ENCODE measurements at places on chromosomes 2 and 18. TPM values are rescaled to one million over a fixed set of nuclear protein-coding genes. Genes with fewer than 3 reads are reported as not detected.

The APOB gene
- total RNA-seq = not detected

The DES gene
- total RNA-seq = 0.51 TPM

The BCL11A gene
- total RNA-seq = 3.5 TPM

The CTLA4 gene
- not detected for total RNA-seq

GRCh38 chr2:39243469-39244123 is at the start of gene CDKL4:
CDKL4 (minus strand) TSS chr2:39243970.
- no peaks in the 10 kb centered on the region for H3K36me3 ChIP-seq
- H3K4me1 ChIP-seq = no peaks in the 10 kb centered on the region
- no peak within 1 kb of the TSS for H3K27ac ChIP-seq
- DNase-seq = no peak
- H3K27me3 ChIP-seq = no peaks in the 10 kb centered on the region

DNA sequence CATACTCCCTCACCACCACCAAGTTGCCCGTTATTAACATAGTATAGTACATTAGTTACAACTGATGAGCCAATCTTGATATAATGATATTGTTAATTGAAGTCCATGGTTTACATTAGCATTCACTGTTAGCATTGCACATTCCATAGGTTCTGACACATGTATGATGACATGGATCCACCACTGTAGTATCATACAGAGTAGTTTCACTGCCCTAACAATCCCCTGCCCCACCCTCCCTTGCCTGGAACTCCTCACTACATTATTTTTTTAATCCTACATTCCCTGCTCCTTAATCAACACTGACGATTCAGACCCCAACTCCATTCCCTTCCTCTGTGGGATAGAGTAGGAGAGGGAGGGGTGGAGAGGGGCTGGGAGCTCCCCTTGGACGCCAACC is 20.2 kb upstream of the ST3GAL5 start:
- no peak overlapping the region for H3K27ac ChIP-seq
- H3K27me3 ChIP-seq = no peaks in the 10 kb centered on the region
- DNase-seq = peak; percentile 36
- no peak overlapping the region for H3K4me3 ChIP-seq
- peaks cover 56% of the 10 kb centered on the region for H3K4me1 ChIP-seq

DNA sequence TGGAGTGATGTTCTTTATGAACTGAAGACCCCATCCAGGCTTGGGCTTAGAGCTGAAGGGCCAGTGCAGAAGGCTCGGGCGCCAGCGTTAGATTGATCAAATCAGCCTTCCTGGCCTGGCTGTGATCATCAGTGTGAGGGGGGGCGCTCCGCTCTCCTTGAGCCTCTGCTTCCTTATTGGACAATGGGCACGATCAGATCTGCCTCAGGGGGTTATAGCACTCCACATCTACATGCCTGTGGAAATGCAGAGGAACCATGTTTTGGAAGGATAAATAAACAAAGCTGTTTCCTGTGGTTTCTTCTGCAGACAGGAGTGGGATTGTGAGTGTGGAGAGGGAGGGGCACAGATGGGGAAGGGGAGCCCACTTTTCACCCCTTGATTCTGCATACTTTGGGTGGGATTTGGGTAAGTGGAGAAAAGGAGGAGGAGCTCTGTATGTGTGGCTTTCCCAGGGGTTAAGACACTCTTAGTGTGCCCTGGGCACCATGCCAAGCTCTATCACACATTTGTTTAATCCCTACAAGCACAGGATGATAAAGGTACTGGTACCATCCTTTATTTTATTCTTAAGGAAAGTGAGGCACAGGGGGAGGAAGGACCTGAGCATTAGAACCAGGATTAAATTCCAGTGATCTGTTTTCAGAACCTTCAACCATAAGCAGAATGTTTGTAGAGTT is 150.5 kb downstream of the EN1 start:
- H3K27me3 ChIP-seq = no peaks in the 10 kb centered on the region
- DNase-seq = peak; percentile 24
- H3K27ac ChIP-seq = no peak overlapping the region

GRCh38 chr2:234966340-234966739 is 14.5 kb downstream of the SH3BP4 start:
- 0 out of 2 replicates have a peak, but pooled peaks cover 7% of the 10 kb centered on the region for H3K36me3 ChIP-seq
- no peak overlapping the region for H3K4me3 ChIP-seq
- no peak overlapping the region for H3K27ac ChIP-seq
- no peak for DNase-seq
- peaks cover 63% of the 10 kb centered on the region for H3K4me1 ChIP-seq
- H3K27me3 ChIP-seq = no peaks in the 10 kb centered on the region

- no peaks in the 10 kb centered on the region for H3K27me3 ChIP-seq
- H3K27ac ChIP-seq = peak overlapping the region; percentile 95
- no peak overlapping the region for H3K4me3 ChIP-seq
- H3K36me3 ChIP-seq = no peaks in the 10 kb centered on the region
Measured at GRCh38 chr2:30300456-30301221, 69.3 kb downstream of the LBH start.

DNA sequence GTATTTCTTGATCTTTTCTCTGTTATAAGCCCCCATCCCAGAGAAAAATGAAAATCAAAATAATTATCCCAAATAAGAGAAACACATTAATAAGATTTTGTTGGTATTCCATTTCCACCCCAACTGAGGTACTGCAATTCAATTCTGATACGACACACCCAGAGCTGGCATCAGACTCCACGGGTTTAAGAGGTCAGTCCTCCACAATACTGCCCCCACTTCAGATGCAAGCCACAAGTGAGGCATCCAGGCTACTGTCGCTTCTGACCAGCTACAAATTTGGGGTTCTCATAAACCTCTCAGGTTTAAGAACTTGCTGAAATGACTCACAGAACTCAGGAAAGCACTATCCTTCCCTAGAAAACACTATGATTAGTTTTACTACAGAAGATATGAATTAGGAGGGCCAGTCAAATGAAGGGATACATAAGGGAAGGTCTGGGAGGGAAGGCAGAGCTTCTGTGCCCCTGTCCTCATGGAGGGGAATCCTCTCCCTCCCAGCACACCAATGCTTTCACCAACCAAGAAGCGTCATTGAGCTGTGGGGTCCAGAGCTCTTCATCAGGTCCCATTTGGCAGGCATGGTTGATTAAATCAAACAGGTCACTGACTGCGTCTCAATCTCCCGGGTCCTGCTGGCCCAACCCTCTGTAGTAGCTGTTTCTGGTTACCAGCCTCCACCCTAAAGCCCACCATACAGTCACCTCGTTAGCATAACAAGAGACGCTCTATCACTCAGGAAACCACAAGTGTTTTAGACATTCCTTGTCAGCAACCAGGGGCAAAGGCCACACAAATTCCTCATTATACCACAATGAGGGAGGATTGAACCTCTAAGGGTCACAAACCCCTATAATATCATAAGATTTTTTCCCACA is 46.2 kb downstream of the IWS1 start:
- no peaks in the 10 kb centered on the region for H3K27me3 ChIP-seq
- no peak overlapping the region for H3K4me3 ChIP-seq
- peaks cover 30% of the 10 kb centered on the region for H3K36me3 ChIP-seq
- no peak overlapping the region for H3K27ac ChIP-seq

DNA sequence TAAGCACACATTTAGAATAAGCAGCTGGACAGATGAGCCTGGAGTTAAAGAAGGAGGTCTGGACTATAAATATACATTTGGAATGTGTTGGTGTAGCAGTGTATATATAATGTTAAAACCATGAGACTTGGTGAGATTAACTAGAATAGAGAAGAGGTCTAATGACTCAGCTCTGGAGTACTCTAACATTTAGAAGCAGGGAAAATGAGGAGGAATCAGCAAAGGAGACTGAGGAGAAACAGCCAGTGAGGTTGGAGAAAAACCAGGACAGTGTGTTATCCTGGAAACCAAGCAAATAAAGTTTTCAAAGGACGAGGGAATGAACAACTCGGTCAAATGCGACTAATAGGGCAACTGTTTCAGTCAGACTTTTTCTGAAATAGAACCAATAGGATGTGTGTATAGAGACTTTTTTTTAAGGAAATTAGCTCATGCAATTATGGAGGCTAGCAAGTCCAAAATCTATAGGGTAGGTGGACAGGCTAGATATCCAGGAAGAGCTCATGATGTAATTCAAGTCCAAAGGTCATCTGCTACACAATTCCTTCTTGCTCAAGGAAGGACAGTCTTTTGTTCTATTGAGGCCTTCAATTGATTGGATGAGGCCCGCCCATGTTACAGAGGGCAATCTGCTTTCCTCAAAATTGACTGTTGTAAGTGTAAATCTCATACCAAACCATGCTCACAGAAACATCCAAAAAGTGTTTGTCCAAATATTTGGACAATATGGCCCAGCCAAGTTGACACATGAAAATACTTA is 10.8 kb upstream of the SESTD1 start:
- peaks cover 32% of the 10 kb centered on the region for H3K4me1 ChIP-seq
- no peaks in the 10 kb centered on the region for H3K36me3 ChIP-seq
- H3K27ac ChIP-seq = no peak overlapping the region
- DNase-seq = peak; percentile 49

DNA sequence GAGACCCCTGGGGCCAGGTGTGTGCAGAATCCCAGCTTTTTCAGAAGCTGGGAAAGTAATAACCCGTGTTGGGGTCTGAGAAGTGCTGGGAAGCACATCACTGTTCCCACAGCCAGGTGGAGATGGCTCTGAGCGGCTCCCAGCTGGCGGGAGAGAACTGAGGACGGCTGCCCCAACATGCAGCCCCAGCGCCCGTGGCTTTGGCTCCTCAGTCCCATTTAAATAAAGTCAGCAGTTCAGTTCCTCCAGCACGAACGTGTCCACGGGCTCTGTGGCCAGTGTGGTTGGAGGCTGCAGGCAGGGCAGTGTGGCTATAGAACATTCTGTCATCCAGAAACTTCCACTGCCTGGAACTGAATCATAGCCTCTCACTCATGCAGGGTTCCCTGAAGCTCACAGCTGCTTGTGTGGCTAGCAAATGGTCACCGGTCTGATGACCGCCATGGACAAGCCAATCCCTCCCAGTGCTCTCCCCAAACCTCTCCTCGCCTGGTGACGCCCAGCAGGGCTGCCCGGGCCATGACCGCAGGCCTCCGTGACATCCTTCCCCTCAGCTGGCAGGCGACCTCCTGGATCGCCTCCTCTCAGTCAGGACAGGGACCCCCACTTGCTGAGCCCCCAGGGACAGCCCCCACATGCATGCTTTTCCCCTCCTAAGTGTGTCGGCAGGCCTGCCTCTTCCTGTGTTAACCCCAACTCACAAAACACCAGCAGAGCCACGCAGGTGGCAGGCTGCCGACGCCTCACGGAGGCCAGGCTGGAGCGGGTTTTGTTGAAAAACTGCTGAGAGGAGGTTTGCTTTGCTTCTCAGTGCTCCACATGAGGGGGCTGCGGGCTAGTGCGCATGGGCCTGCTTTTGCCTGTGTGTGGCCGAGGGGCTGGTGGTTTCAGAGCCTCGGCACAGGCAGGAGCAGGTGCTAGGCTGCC is 1.3 kb downstream of the RTP5 start:
- peaks cover 16% of the 10 kb centered on the region for H3K27me3 ChIP-seq
- no peaks in the 10 kb centered on the region for H3K4me1 ChIP-seq
- no peak overlapping the region for H3K4me3 ChIP-seq

DNA sequence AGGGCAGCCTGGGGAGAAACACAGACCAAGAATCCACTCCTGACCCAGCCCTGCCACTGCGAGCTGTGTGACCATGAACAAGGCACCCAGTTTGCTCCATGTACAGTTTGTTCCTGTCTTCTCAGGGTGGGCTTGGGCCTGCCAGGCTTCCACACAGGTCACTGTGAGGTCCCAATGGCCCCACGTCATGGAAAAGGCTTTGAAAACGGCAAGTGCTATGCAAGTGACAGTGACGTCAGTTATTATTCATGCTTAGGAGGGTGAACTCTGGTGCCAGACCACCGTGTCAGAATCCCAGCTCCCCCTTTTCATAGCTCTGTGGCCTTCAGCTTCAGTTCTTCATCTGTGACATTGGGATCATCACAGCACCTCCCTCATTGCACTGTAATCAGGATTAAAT is 87.1 kb downstream of the TNS1 start:
- no peak for DNase-seq
- no peak overlapping the region for H3K4me3 ChIP-seq

GRCh38 chr2:74930811-74931486 is 27.5 kb upstream of the POLE4 start:
- no peaks in the 10 kb centered on the region for H3K4me1 ChIP-seq
- no peaks in the 10 kb centered on the region for H3K36me3 ChIP-seq

GRCh38 chr18:42782929-42783328 is 332.6 kb downstream of the RIT2 start:
- no peaks in the 10 kb centered on the region for H3K36me3 ChIP-seq
- no peak overlapping the region for H3K27ac ChIP-seq
- H3K4me1 ChIP-seq = no peaks in the 10 kb centered on the region
- no peaks in the 10 kb centered on the region for H3K27me3 ChIP-seq

GRCh38 chr18:57430079-57431001 is 4.8 kb upstream of the ONECUT2 start:
- no peaks in the 10 kb centered on the region for H3K36me3 ChIP-seq
- no peaks in the 10 kb centered on the region for H3K4me1 ChIP-seq
- peaks cover 92% of the 10 kb centered on the region for H3K27me3 ChIP-seq
- no peak for DNase-seq

DNA sequence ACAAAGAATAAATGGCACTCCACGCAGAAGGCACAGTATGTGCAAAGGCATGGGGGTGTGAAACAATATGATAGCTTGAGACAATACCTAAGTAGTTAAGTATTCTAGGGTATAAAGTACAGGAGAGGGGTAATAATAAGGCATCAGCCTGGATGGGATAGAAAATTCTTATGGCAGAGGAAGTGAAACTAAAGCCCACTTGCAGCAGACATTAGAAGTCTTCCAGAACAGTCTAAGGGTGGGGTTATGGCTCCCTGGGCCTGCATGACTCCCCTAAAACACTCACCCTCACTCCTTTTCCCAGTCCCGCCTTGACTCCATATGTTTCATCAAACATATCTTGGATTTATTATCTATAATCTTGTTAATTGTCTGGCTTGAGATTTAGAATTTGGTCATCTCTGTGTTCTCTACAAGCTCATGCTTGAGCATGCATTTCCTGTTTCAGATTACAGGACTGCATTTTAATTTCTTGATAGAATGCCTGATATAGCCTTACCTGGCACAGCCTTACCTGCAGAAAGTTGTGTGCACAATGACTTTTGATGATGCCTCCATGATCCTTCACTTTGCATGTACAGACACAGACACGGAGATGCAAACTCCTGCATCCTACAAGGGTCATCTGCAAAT is 28.5 kb upstream of the TMBIM1 start:
- H3K27me3 ChIP-seq = no peaks in the 10 kb centered on the region
- H3K4me3 ChIP-seq = no peak overlapping the region
- H3K27ac ChIP-seq = no peak overlapping the region
- DNase-seq = no peak

DNA sequence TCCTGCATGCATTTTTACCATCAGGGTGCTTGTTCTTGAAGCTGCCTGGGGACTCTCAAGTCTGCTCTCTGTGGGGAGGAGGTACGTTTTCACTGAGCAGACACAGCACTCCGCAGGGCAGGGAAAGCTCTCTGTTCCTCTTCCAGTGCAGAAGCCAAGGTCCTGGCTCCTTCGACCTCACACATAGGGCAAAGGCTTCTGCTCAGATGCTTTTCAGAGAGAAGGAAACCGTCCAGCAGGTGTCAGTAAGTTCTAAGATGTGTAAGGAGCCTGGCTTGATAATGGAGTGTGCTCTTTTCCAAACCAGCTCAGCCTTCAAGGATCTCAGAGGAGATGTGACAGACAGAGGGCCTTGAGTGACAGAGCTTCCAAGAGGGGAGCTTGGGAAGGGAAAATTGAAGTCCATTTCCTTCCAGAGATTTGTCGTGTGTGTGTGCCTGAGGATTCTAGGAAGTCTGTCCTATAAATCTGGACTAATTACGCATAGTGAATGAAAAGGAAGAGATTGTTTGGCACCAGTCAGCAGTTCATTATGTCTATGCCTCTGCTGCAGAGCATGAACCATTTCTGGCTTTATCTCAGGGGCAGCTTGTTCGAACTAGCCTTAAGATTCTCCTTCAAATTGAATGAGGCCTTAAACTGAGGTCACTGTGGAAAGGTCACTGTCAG is 67.3 kb upstream of the UPP2 start:
- no peaks in the 10 kb centered on the region for H3K4me1 ChIP-seq
- DNase-seq = peak; percentile 66
- H3K27me3 ChIP-seq = peaks cover 22% of the 10 kb centered on the region
- H3K4me3 ChIP-seq = no peak overlapping the region
